ENCODE measurements at places on chromosomes 2 and 18.

GRCh38 chr2:59149271-59149670, 908.1 kb upstream of the FANCL start:
- no peak for DNase-seq

DNA sequence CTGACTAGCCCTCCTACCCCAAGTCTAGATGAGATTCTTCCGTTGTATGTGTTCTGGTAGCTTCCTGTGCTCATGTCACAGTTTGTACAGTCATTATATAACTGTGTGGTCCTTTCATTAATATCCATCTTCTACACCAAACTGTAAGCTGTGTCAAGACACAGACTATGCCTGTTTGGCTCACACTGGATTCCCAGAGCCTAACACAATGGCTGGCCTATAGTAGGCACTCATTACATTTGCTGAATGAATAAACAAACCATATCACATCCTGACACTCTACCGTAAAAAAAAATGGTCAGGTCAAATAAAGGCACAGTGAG, 72.6 kb downstream of the ANKRD44 start:
- no peak for DNase-seq

- DNase-seq: no peak
Observed at GRCh38 chr2:46499392-46499785, 20.0 kb downstream of the TMEM247 start.

GRCh38 chr2:13240789-13241487, 524.2 kb downstream of the TRIB2 start:
- DNase-seq: no peak

DNA sequence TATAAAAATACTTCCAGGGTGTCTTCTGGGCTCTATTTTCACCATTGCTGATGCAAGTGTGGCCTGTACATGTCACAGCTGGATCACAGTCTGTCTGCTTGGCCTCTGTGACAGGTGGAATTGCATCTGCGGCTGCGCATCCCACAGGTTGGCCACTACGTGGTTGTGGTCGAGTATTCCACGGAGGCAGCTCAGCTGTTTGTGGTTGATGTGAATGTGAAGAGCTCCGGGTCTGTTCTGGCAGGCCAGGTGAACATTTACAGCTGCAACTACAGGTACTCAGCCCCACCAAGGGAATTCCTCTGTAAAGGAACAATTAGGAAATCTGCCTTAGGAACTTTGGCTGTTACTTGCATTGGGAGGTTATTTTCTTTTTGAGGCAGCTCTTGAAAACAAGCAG, 144.5 kb downstream of the LAMA3 start:
- DNase-seq: no peak

- DNase-seq: no peak
Observed at GRCh38 chr2:241061275-241061674, 40.8 kb downstream of the MTERF4 start.

- DNase-seq: no peak
Observed at GRCh38 chr2:29053223-29053622, 21.1 kb downstream of the PCARE start.

GRCh38 chr2:165469417-165469816, at the start of gene CSRNP3:
TSS of gene CSRNP3 (plus strand) at chr2:165469698. CDS start at chr2:165595066, 125,368 bp downstream.
- DNase-seq: no peak

DNA sequence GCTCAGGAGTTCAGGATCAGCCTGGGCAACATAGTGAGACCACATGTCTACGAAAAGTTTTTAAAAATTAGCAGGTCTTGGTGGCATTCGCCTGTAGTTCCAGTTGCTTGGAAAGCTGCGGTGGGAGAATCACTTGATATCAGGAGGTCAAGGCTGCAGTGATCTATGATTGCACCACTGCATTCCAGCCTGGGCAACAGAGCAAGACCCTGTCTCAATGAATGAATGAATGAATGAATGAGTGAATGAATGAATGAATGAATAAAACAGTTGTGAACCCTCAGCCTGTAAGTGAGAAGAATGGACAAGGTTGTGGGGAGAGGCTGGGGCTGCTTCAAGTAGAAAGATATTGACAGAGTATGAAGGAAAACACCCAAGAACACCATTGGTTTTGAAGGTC, 48.0 kb downstream of the ARHGAP28 start:
- no peak for DNase-seq

- peak; percentile 56 for DNase-seq
Observed at GRCh38 chr18:76528477-76529432, 33.7 kb upstream of the ZNF516 start.

DNA sequence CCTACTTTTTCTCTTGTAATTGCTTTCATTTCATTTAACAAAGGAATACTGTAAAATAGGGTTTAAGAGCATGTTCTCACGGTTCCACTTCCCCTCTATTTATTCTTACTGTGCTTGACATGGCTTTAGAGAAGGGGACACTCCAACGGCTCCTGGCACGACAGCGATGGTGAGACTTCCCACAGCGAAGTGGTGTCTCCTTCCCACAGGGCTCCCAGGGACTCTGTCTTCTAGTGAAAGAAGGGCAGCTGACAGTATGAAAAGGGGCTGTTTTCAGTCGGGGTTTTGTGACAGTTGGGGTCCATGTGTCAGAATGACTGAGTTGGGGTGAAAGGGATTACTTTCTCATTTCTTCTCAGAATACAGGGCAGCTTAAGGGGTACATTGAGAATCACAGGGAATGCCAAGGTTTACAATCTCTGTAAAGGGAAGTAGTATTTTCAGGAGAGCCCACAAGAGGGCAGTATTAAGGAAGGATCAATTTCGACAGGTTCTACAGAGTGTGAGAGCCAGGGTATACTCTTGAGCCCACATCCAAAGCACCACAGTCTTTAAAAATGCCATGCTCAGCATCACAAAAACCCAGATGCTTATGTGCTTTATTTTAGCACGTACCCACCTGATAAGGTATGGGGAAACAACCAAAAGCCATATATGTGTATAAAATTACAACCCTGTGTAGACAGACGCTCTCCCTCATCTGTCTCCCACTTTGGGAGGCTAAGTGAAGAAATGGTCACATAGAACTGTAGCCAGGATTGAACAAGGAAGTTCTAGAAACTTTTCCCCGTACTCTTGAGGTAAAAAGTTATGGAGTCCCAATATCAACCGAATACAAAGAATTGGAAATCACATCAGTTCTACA, 31.3 kb upstream of the RAPGEF4 start:
- peak; percentile 55 for DNase-seq

DNA sequence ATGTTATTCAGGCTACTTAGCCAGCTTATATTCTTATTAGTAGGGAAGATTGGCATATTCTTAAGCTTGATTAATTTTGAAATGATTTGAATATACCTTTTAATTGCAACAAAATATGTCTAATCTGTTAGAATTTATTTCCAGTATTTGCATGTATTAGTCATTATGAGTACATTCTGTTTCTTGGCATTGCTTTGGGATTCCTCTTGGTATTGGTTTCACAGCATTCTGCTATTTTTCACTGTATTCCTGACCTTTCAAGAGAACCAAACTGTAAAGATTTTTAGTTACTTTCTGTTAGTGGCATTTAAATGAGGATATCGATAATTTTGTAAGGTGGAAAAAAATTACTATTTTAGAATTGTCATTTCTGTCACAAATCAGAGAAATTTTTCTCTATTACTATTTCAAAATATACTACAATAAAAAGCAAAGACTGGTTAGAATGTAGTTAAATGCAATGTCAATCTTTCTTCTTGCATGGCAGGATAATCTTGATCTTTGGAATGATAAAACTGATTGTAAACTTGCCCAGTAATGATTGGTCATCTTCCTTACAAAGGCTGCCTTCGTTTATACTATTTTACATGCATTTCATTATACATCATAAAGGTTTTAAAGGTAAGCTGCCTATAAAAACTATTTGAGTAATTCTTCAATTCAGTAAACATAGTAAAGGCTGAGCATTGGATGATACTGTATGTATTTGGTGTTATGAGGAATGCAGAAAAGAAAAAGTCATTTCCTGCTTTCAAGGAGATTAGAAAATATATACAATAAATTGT, 86.1 kb downstream of the SLC4A10 start:
- no peak for DNase-seq

GRCh38 chr18:13577091-13577697, 149.2 kb downstream of the FAM210A start:
- peak; percentile 92 for DNase-seq

GRCh38 chr2:103293742-103294077, 531.9 kb downstream of the TMEM182 start:
- DNase-seq: no peak

GRCh38 chr2:183001948-183002347, 36.3 kb downstream of the NCKAP1 start:
- DNase-seq: no peak

Data from suppressor macrophage treated with lipopolysaccharide for 4 hours (primary cell).